ENCODE measurements at places on chromosomes 3 and 15.

GRCh38 chr3:149796026-149796425 lies 3.7 kb upstream of the ANKUB1 start:
- no peak for DNase-seq

DNA sequence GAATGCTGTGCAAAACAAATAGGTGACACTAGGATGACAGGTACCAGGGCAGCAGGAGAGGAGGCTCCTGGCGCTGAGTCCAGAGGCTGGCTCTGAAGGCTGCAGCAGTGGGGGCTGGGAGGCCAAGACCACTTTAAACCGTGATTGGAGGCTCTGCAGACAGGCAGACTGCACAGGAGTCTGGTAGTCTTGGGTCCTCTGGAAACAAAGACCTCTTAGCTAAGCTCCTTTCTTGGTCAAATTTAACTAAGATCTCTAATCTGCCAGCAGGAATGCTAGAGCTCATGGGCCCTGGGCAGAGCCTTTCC lies 4.4 kb upstream of the MUSTN1 start:
- DNase-seq: no peak

DNA sequence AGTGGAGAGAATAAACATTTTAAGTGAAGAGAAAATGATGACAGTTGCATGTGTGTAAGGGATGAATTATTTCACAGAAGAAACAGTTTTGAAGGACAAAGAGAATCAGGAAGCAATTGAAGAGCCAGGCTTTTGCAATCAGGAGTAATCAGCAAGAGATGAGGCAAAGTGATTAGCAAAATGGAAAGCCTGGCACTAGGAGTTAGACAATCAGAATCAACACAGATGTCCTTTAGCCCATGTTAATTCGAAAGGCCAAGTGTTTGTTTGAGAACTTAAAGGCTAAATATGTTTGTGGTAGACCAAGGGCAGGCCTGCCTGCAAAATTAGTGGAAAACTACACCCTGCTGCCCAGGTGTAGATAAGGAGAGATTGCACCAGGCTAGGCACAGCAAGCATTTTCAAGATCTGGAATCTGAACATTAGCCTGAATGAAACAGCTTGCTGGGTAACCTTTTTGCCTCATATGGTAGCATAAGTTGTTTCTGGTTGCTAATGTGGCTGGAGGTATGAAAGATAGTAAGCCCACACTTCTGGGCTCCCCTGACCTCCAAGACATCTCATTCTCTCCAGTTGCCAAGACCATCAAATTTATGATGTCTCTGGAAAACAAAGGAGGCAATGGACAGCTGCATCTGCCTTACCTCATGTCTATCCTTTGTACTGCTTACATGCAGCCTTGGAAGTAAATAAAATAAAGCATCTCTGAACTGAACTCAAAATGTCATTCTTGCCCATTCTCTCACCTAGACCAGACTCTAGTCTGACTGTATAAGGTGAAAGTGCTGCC lies 22.0 kb upstream of the LEKR1 start:
- no peak for DNase-seq

DNA sequence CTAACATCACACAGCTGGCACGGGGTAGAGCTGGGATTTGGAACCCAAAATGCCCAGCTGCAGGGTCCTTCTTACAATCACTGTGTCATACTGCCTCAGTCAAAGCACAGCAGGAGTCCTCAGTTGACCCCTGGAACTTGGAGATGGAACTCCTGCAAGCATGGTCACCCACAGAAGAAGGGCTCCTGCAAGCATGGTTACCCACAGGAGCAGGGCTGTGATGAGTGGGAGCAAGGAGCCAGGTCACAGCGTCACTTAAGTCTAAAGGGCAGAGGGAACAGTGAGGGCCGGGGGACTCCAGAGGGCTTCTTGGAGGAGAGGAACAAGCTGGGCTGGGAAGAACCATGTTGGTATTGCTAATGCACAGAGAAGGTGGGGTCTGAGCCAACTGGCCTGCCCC lies 24.9 kb downstream of the CCDC33 start:
- no peak for DNase-seq

GRCh38 chr3:183193762-183194689 lies 31.5 kb upstream of the LAMP3 start:
- no peak for DNase-seq

- no peak for DNase-seq
These were observed 16.4 kb upstream of the ZNF609 start for GRCh38 chr15:64443747-64444621.

GRCh38 chr3:167780214-167780883 lies 44.8 kb downstream of the SERPINI1 start:
- DNase-seq: no peak

DNA sequence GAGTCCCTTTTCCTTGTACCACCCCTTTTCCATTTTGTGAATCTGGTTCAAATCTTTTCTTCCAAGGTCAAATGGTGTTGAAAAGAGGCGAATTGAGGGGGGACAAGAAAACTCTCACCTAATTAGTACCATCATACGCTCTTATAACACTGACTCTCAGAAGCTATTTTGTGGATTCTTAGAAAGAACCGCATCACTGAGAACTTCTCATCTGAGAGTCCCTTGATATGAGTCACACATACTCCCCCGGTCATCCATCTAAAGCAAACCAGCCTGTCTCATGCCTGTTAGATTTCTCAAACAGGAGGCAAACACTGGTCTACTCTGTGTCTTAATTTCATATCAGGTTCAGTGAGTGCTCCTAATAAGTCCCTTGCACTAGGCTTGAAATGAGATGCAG lies 76.5 kb upstream of the SPRED1 start:
- no peak for DNase-seq

Measured in hypothalamus (tissue), 51 donors.